GM23338 (cell line): ENCODE measurements at places on chromosomes 11 and 22. TPM values are rescaled to one million over a fixed set of nuclear protein-coding genes. Genes with fewer than 3 reads are reported as not detected.

GRCh38 chr11:127369356-127369755, 368.8 kb upstream of the KIRREL3 start:
- H3K36me3 ChIP-seq, result no peaks in the 10 kb centered on the region
- H3K27me3 ChIP-seq, result no peaks in the 10 kb centered on the region
- no peaks in the 10 kb centered on the region for H3K4me1 ChIP-seq

GRCh38 chr11:18853086-18853720, 61.6 kb upstream of the PTPN5 start:
- H3K27ac ChIP-seq, result no peak overlapping the region
- H3K27me3 ChIP-seq, result no peaks in the 10 kb centered on the region
- H3K4me3 ChIP-seq, result no peak overlapping the region
- H3K36me3 ChIP-seq, result no peaks in the 10 kb centered on the region

DNA sequence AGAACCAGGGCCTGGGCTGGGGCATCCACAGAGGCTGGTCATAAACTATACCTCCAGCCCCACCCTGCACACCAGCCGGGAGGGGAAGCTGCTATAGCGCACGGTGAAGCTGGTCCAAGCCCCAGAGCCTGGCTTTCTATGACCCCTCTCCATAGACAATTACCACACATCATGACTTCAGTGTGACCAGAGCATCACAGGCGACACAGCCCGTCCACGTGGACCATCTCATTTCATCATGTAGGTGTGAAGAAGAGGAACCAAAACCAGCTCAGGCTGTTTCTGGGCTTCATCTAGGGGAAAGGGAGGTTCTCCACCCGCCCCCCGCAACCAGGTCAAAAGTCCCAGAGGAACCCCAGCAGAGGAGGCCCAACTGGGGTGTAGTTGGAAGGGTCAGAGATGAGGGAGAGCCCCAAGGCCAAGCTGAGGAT, 3.0 kb downstream of the CXCR5 start:
- peaks cover 6% of the 10 kb centered on the region for H3K4me1 ChIP-seq
- no peak overlapping the region for H3K4me3 ChIP-seq
- no peak for DNase-seq
- no peak overlapping the region for H3K27ac ChIP-seq
- H3K36me3 ChIP-seq, result no peaks in the 10 kb centered on the region

DNA sequence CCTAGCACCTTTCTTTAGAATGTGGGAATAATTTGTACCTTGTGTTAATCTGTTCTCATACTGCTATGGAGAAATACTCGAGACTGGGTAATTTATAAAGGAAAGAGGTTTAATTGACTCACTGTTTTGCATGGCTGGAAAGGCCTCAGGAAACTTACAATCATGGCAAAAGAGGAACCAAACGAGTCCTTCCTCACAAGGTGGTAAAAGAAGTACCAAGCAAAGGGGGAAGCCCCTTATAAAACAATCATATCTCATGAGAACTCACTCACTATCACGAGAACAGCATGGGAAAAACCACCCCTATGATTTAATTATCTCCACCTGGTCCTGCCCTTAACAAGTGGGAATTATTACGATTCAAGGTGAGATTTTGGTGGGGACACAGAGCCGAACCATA, 127.1 kb upstream of the ANO3 start:
- H3K27ac ChIP-seq, result no peak overlapping the region
- no peaks in the 10 kb centered on the region for H3K4me1 ChIP-seq
- no peaks in the 10 kb centered on the region for H3K27me3 ChIP-seq
- H3K4me3 ChIP-seq, result no peak overlapping the region
- no peak for DNase-seq
- no peaks in the 10 kb centered on the region for H3K36me3 ChIP-seq

The CADM1 gene
- total RNA-seq, result 18.0 and 26.1 TPM in 2 replicates

- peak overlapping the region; percentile 78; the same call in 1 of the 2 replicates for H3K27ac ChIP-seq
- no peaks in the 10 kb centered on the region for H3K27me3 ChIP-seq
- no peak overlapping the region for H3K4me3 ChIP-seq
- DNase-seq, result no peak
- no peaks in the 10 kb centered on the region for H3K36me3 ChIP-seq
Measured at GRCh38 chr22:17945888-17946648, 78.3 kb downstream of the MICAL3 start.

DNA sequence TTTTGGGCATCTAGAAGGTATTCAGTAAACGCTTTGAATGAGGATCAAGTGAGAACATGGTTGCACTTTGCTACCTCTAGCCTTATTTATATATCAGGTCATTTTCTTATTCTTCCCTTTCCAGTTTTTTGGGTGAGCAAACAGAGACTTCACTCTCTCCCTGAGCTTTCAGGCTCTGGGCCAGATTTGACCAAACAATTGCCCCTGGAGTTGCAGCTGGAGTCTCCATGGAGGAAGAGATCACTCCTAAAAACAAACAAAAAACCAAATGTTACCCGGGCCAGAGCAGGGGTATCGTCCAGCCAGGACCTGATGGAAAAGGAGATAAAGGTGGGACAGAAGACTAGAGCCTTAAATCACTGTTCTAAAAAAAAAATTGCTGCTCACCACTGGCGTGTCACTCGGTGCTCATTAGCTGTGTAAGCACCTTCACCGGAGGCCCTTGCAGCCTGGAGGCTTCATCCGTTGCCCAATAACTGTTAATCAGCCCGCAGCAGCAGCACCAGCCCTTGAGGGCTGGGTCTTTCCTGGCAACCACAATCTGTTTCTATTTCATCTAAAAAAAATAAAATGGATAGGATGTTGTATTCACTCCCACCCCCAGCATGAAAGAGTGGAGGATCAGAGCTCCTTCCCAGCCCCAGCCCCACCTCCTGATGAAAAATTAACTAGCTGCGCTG, 125.0 kb downstream of the PKNOX2 start:
- peaks cover 7% of the 10 kb centered on the region for H3K4me1 ChIP-seq
- DNase-seq, result no peak
- no peak overlapping the region for H3K4me3 ChIP-seq
- H3K27ac ChIP-seq, result no peak overlapping the region

The NCR3LG1 gene
- 1.5 and 1.9 TPM in 2 replicates for total RNA-seq

- H3K4me1 ChIP-seq, result no peaks in the 10 kb centered on the region
- no peak overlapping the region for H3K27ac ChIP-seq
- no peaks in the 10 kb centered on the region for H3K27me3 ChIP-seq
Measured at GRCh38 chr11:92885600-92885999, 83.9 kb upstream of the MTNR1B start.

DNA sequence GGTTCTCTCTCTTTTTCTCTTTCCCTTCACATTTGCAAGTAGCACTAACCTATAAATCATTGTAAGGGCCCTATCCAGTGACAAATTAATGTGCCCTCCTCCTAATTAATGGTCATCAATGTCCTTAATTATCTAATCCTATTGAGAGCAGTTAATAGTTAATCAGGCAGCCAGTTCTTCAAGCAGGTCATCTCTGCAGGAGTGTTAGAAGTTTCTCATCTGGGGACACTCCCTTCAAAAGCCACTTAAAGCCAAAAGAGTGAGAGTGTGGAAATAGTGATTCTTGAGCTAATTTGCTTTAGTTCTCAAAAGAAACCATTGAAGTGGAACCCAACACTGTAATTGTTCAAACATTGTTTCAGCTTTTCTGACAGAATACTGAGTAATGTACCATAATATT, 141.6 kb downstream of the ELP4 start:
- DNase-seq, result no peak
- H3K27ac ChIP-seq, result no peak overlapping the region
- no peaks in the 10 kb centered on the region for H3K36me3 ChIP-seq
- peaks cover 21% of the 10 kb centered on the region for H3K4me1 ChIP-seq

The SLC29A2 gene
- total RNA-seq, result 26.3 and 31.1 TPM in 2 replicates

GRCh38 chr11:45091563-45092403, 54.7 kb upstream of the PRDM11 start:
- peak overlapping the region; percentile 96 for H3K27ac ChIP-seq
- peak overlapping the region; percentile 5; the same call in 1 of the 2 replicates for H3K4me3 ChIP-seq
- no peaks in the 10 kb centered on the region for H3K27me3 ChIP-seq
- no peaks in the 10 kb centered on the region for H3K36me3 ChIP-seq
- DNase-seq, result peak; percentile 93

The MEI1 gene
- total RNA-seq, result 0.27 and 0.28 TPM in 2 replicates

DNA sequence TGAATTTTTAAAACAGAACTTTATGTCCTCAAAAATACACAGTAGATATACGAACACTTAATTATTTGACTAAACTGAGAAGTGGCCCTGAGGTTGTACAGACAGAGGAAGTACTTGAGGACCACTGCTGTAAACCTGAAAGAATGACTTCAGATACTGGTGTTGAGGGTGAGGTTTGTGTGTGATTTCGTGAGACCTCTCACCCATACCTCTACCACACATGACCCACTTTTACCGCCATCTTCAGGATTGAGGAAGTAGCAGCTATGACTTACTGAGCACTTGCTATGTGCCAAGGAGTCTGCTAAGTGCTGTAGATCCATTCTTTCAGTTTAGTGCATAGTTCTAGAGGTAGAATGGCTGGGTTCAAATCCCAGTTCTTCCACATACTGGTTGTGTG, 21.9 kb downstream of the MMP13 start:
- no peak overlapping the region for H3K27ac ChIP-seq
- no peak for DNase-seq
- H3K4me1 ChIP-seq, result no peaks in the 10 kb centered on the region
- H3K27me3 ChIP-seq, result no peaks in the 10 kb centered on the region
- no peak overlapping the region for H3K4me3 ChIP-seq

GRCh38 chr11:65066315-65066714, 8.0 kb upstream of the NAALADL1 start:
- no peaks in the 10 kb centered on the region for H3K36me3 ChIP-seq
- peaks cover 13% of the 10 kb centered on the region for H3K4me1 ChIP-seq
- no peak overlapping the region for H3K4me3 ChIP-seq
- H3K27ac ChIP-seq, result no peak overlapping the region; the same call in 1 of the 2 replicates
- no peak for DNase-seq

The CD248 gene
- total RNA-seq, result 2.0 and 3.8 TPM in 2 replicates

DNA sequence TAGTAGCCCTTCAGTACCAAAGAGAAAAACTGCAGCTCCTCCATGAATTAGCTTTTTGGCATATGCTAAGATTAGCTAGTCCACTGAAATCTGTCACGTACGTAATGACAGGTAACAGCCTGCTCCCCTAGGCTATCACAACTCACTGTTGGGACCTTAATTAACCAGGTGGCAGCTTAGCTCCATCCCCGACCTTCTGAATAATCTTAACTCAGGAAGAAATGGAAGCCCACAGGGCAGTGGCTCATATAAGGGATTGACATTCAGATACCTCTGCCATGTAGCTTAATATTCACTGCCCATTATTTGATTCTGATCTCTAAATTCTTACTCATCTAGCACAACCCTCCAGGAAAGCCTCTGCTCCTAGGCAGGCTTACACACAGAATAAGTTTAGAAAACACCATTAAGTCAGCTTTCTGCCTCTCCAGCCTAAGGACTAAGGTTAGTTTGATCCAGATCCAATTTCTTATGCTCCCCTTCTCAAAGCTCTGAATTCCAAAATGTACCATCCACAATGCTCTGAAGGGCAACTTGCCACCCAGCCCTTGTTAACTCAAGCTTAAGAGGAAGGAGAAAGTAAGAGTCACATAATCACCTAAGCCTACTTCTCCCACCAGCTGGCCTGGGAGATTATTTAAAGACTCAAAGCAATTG, 5.0 kb downstream of the HSPA8 start:
- peak overlapping the region; percentile 85 for H3K27ac ChIP-seq
- H3K36me3 ChIP-seq, result peaks cover 57% of the 10 kb centered on the region
- peaks cover 21% of the 10 kb centered on the region for H3K4me1 ChIP-seq
- H3K4me3 ChIP-seq, result no peak overlapping the region
- H3K27me3 ChIP-seq, result no peaks in the 10 kb centered on the region
- no peak for DNase-seq

GRCh38 chr22:25762147-25762546, 20.2 kb downstream of the MYO18B start:
- no peak for DNase-seq
- H3K36me3 ChIP-seq, result no peaks in the 10 kb centered on the region

The HEPN1 gene
- not detected in 2 replicates for total RNA-seq

The ABCC8 gene
- 2.4 and 3.4 TPM in 2 replicates for total RNA-seq

- DNase-seq, result no peak
- H3K36me3 ChIP-seq, result no peaks in the 10 kb centered on the region
- no peaks in the 10 kb centered on the region for H3K4me1 ChIP-seq
- H3K27ac ChIP-seq, result no peak overlapping the region
Measured at GRCh38 chr11:22273781-22274180, 64.4 kb upstream of the SLC17A6 start.

- H3K27ac ChIP-seq, result no peak overlapping the region
- no peaks in the 10 kb centered on the region for H3K36me3 ChIP-seq
- DNase-seq, result no peak
- H3K27me3 ChIP-seq, result no peaks in the 10 kb centered on the region
Measured at GRCh38 chr11:76657187-76658170, 13.1 kb downstream of the LRRC32 start.

The KDM4E gene
- not detected in 2 replicates for total RNA-seq

DNA sequence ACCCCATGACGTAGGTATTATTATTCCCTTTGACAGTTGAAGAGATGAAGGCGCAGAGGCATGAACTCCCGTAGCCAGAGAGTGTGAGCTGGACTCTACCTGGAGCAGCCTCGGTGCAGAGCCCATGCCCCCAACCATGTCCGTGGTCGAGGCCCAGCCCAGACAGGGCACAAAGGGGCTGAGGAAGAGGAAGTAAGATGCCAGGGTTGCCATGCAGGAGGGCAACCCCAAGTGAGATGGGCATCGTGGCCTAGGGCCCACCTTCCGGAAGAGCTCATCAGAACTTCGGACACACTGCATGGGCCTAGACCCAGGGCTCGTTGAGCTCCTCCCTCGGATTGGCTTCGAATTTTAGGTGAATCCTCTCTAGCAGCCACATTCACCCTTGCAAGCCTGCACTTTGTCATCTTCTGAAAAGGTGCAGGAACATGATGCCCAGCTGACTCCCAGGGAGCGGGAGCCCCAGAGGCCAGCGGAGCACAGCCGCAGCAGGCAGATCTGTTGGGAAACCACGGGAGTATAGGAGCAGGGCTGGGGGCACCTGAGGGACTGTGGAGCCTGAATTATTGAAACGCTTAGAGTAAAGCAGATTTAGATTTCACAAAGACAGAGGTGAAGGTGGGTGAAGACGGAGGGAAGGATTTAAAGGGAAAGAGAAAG, 29.0 kb upstream of the JAM3 start:
- H3K4me1 ChIP-seq, result peaks cover 13% of the 10 kb centered on the region
- H3K27me3 ChIP-seq, result no peaks in the 10 kb centered on the region
- no peaks in the 10 kb centered on the region for H3K36me3 ChIP-seq
- H3K27ac ChIP-seq, result no peak overlapping the region

GRCh38 chr11:119155733-119156492, 7.1 kb downstream of the ABCG4 start:
- peaks cover 9% of the 10 kb centered on the region for H3K27me3 ChIP-seq
- H3K4me1 ChIP-seq, result no peaks in the 10 kb centered on the region
- peak; percentile 67 for DNase-seq
- H3K36me3 ChIP-seq, result no peaks in the 10 kb centered on the region
- no peak overlapping the region for H3K4me3 ChIP-seq
- no peak overlapping the region for H3K27ac ChIP-seq
